Erythroblast (primary cell): ENCODE measurements at places on chromosomes 4 and X.

DNA sequence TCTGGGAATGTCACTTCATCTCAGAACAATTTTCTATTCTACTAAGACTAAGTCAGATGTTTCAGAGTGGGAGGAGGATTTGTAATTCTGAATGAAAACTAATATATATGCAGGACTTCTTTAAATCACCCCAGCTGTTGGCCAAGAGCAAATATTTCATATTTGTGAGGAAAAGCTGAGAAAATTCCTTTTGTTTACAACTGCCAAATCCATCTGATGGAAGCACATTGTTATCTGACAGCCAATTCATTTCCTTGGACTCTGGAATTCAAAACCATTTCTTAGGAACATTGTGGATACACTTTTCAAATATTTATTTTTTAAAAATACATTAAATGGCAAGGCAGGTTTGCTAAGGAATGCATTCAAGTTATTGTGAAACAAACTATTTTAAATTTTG, 8.0 kb downstream of the SLIT2 start:
- no peak for DNase-seq

GRCh38 chrX:67351411-67351810, 192.4 kb upstream of the AR start:
- no peak for DNase-seq

DNA sequence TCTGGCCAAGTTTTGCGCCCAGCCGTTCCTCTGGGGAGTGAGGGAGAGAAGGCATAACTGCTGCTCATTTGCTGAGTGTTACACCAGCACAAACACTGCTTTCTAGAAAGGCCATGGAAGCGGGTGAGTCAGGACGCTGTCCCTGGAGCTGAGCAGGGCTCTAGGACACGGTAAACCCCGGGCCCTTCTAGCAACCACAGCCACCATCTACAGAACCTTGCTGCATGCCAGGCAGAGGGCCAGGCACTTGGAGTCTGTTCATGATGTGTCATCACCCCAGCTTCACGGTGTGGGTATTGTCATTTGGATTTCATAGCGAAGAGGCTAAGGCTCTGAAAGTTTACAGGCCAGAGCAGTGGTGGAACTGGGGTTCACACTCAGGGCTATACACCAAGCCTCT, 31.8 kb upstream of the C4orf50 start:
- DNase-seq: no peak

GRCh38 chr4:1169691-1170096, 2.7 kb downstream of the SPON2 start:
- DNase-seq: no peak

DNA sequence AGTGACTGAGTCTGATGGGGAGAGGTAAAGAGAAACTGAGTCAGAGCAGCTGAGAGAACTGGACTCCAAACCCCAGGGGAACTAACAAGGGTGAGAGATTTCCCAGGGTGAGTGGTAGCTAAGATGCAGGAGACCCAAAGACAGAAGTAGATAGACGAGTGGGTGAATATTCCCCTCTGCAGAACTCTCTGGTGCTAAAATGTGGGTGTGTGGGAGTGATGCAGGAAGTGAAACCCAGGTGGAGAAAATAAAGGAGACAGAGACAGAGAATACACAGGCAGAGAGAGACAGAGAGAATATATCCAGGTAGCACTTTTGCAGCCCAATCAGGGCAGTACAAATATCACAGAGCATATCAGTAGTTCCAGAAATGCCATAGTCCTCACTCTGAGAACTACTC, 212.5 kb upstream of the ZIC3 start:
- no peak for DNase-seq

- no peak for DNase-seq
Measured at GRCh38 chrX:67723580-67724351, 179.9 kb downstream of the AR start.

GRCh38 chrX:32370456-32371205, 840.7 kb downstream of the DMD start:
- no peak for DNase-seq

GRCh38 chr4:85964298-85964697, 395.6 kb downstream of the MAPK10 start:
- no peak for DNase-seq

- DNase-seq: no peak
Measured at GRCh38 chr4:187608001-187608421, 387.6 kb upstream of the ZFP42 start.

DNA sequence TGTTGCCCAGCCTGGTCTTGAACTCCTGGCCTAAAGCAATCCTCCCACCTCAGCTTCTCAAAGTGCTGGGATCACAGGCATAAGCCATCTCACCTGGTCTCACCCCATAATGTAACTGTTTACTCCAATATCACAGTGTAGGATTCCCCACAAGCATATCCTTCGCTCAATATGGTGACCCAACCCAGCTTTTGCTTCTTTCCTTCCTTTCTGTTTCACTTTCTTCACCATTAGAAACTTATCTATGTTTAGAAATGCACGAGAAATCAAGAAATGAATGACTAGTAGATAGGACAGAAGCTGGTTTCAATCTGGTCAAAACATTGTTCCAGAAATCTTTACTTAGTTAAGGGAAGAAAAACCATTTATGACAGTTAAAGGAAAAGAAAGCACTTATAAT, 18.9 kb downstream of the TSPAN5 start:
- DNase-seq: peak; percentile 58

- no peak for DNase-seq
Measured at GRCh38 chr4:184792950-184793555, 32.7 kb downstream of the ACSL1 start.

DNA sequence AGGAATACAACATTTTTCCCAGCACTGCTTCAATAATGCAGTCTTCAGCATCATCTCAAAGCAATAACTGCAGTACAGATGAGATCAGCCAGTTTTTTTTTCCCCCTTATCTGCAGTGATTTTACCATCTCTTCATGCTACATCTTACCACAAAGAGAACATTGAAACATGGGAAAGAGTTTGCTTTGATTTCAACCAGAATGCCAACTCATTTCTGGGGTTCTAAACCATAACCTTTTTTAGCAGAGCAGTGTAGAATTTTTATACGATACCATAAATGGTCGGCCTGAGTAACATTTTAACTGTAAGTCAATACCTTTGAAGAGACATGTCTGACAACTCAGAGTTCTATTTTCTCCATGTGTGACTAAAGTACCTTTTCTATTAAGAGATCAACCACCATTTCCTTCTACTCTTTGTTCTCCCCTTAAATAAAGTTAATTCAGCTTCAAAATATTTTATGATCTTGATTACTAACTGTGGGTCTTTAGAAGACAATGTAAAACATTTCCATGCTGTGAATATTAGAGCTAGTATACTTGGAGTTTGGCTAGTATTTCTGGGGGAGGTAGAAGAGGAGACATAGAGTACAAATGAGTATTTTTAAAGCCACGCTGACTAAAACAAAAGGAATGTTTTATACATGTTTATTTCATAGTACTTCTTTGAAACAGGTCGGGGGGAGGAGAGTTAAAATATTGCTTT, 69.1 kb downstream of the TET2 start:
- no peak for DNase-seq

DNA sequence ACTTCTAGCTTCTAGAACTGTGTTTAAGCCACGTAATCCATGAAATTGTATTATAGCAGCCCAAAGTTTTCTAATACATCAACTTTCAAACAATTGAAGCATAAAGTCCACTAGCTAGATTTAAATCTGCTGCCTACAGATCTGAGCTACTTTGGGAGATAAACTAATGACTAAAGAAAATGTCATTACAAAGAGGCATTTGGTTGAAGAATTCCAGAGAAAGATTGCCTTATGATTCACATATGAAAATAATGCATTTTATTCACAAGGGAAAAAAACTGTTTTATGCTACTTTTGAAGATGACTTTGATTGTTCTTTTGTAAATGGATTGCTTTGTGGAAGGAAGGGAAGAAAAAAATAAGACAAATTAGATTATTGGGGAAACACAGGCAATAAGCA, 124.1 kb upstream of the SLIT2 start:
- no peak for DNase-seq

- DNase-seq: peak; percentile 26
Measured at GRCh38 chrX:119698845-119699244, 5.9 kb upstream of the SEPTIN6 start.

- DNase-seq: no peak
Measured at GRCh38 chr4:108953941-108954340, 191.1 kb upstream of the ETNPPL start.

- DNase-seq: no peak
Measured at GRCh38 chr4:97892592-97893266, 250.5 kb downstream of the STPG2 start.

DNA sequence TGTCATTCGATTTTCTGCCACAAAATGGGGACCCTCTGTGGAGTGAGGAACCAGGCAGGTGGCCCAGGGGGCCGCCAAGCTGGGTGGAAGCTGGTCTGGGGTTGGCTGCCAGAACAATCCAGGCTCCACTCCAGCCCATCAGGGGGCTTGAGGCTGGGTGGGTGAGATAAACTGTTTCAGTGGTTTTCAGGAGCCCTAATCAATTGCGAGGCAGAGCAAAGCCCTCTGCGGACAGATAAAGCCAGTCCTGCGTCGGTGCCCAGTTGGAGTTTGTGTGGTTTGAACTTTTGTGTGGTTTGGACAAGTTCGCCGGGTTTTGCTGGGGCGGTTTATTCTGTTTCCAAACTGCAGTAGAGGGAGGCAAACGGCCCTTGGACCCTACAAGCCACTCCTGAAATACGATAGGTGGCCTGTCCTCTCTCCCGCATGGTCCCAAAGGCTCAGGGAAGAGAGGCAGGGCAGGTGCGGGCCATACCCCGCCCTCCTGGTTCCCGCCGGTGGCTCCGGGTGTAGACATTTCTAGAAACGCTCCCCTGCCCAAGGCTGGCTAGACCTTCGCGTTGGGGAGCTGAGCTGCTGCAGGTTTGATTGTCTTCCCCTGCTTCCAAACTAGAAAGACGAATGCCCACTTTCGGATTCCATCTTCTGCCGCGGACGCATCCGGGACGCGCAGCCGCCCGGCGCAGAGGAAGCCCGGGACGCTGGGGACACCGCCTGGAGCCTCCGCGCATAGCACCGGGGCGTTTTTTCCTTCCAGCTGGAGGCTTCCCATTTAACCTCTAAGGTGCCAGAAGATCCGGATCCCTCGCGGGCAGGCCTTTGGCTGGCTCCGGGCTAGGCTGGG, 169.0 kb upstream of the BCOR start:
- DNase-seq: peak; percentile 88

DNA sequence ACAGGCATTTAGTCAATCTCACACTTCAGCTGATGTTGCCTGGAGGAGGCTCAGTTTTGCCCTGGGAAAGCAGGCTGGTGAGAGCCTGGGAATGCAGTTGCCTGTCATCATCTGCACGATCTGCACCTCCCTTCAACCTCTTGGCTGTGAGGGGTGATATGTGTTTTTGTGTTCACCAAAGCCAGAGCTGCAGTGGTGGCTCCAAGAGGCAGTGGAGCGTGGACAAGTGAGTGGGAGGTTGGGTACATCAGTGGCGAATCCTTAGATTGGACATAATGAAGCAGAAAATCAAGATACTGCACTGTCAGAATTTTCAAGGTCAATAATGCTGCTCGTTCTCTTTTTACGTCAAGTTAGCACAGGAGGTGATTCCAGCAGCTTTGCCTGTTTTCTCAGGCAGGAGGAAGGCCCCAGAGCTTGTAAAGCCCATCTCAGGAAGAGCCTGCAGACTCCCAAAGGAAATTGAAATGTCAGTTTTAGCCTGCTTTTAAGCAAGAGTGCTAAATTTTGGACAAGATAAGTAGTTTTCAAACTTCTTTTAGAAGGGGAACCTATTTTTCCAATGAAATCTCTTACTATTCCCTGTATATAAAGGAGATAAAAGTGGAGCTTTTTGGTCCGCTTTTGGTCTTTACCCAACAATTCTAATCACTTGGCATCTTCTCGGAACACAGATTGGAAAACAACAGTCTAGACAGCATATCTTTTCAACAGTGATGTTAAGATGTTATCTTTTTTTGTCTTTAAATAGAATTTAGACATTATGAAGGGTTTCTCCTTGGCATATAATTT, 92.8 kb downstream of the FRAS1 start:
- no peak for DNase-seq

DNA sequence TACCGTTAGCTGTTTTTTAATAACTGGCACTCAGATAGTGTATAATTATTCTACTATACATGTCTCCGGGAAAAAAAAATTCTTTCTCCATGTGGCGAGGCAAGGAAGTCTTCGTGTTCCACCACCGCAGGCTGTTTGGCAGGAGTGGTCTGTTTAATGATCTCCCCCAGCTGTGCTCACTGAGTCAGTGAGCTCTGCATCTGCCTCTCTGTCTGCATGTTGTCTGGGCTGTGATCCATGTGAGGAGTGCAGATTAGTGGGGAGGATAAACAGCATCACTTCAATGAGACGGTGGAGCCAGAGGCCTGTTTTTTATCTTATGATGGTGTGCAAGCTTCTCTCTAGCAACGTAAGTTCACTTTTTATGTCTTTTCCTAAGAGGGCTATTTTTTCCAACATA, 69.8 kb downstream of the RPS3A start:
- DNase-seq: no peak

GRCh38 chrX:150688911-150689451, 4.2 kb upstream of the MTMR1 start:
- no peak for DNase-seq

- DNase-seq: no peak
Measured at GRCh38 chr4:88458104-88458740, 1.3 kb downstream of the HERC5 start.

- no peak for DNase-seq
Measured at GRCh38 chrX:145099204-145099603, 148.1 kb upstream of the SPANXN1 start.

DNA sequence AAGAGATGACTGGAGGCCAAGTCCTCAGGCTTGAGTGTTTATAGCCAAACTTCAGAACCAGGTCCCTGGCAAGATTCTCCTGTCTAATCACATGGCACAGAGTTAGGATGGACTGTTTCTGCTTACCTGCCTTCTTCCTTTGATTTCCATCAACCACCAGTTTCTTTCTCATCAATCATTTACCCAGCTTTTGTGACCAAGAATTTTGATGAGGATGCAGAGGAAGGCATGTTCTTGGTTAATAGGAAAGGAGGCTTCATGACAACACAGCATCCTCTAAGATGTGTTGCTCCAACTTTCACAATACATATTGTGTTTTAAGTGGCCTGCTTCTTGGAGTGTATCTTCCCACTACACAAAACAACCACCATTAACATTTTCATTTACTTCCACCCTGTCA, 65.3 kb downstream of the NFKB1 start:
- DNase-seq: no peak
